Stimulated activated CD8-positive, alpha-beta memory T cell treated with anti-CD3 and anti-CD28 coated beads, Interleukin-4, amount 100 ng/mL, for 4 hours (primary cell): ENCODE measurements at places on chromosomes 16 and 17.

- DNase-seq = no peak
Observed at GRCh38 chr17:78861229-78861628, 20.6 kb upstream of the USP36 start.

- no peak for DNase-seq
Observed at GRCh38 chr17:68963958-68964357, 8.8 kb upstream of the ABCA8 start.

- DNase-seq = no peak
Observed at GRCh38 chr16:81096715-81097208, 567 bp upstream of the GCSH start.

GRCh38 chr17:65311261-65311660 lies 174.1 kb downstream of the RGS9 start:
- no peak for DNase-seq

GRCh38 chr16:68300734-68301459 lies 9.8 kb downstream of the SLC7A6OS start:
- DNase-seq = no peak

DNA sequence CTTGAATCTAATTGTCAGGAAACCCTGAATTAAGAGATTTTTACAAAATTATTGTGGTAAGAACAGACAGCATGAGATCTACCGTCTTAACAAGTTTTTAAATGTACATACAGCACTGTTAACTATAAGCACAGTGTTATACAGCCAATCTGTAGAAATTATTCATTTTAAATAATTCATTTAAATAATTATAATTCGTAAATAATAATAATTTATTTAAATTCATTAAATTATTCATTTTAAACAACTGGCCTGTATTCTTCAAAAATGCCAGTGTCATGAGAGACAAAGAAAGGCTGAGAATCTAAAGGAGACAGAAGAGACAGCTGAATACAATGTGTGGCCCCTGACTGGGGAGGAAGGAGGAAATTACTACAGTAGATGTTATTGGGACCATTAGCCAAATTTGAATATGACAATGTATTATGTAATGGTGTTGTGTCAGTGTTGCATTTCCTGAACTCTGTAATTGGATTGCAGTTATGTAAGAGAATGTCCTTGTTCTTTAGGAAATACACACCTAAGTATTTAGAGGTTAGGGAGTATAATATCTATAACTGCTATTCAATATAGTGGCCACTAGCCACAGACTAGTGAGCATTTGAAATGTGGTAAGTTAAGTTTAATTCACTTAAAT lies 2.3 kb downstream of the RSAD1 start:
- no peak for DNase-seq

DNA sequence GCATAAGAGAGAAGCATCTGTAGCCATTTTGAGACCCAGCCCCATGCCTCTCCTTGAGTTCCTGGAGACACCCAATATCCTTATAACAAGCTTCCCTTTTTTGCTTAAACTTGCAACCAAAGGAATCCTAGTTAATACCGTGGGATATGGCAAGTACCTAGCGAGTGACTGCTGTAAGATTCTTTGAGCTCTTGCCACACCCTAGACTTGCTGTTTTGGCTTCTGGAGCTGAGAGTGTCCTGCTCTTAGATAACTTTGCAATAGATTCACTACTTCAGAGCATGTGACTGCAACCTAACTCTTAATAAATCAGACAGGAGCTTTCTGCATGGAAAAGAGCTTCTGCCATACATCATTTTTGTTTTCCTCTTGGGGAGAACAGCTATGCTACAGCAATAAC lies 58.3 kb downstream of the AKAP1 start:
- DNase-seq = no peak

DNA sequence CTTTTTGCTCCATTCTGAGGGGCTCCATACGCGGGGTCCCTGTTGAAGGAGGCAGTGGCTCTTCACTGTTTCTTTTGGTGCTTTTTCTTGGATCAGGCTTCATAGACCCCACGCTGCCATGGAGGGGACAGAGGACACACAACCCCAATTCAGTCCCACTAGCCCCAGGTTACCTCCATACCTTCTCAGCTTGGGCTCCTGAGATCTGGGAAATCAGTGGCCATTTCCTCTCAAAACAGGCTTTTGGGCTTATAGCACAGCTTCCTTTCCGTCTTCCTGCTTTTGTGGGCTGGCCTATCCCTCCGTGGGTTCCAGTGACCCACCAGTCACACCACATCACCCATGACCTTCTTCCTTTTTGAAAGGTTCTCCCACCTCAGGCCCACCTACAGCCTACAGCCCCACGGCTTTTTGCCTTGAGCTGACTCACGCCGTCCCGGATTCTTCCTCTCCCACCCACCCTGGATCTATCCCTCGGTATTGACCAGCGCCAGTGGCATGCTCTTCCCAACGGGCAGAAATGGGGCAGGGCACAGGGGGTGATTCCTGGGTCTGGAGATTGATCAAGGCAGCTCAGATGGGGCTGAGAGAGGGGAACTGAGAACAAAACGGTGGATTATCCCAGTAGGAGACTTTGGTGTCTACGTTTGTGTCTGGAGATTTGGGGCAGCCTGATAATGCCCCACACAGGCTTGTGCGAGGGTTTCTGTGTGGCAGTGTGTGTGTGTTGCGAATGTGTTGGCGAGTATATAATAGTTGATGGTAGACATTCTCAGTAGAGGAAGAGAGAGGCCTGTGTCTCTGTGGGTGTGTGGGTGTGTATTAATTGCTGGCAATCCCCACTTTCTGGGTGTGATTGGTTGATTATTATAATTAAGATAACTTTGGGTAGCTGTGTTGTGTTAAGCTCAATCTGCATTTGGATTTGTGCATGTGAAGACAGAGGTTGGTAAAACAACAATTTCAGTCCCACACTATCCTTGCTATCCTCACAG lies 3.8 kb downstream of the TBX21 start:
- DNase-seq = no peak

DNA sequence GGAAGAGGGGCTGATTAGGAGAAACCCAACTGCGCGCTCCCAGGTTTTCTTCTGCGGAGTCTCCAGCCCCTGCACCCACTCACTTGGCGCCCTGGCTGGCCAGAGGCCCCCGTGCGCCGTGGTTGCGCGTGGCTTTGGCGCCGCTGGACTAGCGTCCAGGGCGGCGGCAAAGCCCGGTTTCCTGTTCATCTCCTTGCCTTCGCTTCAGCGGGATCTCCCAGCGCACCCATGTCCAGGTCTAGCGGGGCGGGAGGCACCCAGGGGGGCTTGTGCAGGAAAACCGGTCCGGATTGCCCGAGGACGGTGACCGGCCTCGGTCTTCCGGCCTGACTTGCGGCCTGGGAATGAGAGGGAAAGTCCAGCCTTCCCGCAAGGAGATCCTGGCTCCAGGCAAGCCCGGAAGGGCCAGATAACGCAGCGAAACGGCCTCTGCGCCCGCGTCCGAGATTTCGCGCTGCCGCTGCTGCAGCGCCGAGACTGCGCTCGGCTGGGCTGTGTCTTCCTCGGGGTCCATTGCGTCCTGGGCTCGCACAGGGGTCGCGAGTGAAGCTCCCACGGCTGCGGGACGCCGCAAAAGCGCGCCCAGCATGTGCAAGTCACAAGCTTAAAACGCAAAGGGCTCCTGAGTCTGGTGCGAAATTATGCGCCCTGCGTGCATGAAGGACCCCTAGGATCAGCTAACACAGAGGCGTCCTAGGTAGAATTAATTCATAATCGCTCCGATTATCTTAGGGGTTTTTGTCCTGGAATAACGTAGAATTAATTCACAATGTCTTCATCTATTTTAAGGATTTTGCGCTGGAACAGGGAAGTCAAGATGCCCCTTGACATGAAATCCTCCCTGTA lies 5.7 kb downstream of the FOXF1 start:
- no peak for DNase-seq

GRCh38 chr17:6061290-6061689 lies 8.9 kb upstream of the WSCD1 start:
- DNase-seq = no peak

GRCh38 chr17:59277031-59277430 lies 54.4 kb upstream of the YPEL2 start:
- no peak for DNase-seq

- DNase-seq = no peak
Observed at GRCh38 chr16:6836766-6837165, 495.9 kb upstream of the RBFOX1 start.

DNA sequence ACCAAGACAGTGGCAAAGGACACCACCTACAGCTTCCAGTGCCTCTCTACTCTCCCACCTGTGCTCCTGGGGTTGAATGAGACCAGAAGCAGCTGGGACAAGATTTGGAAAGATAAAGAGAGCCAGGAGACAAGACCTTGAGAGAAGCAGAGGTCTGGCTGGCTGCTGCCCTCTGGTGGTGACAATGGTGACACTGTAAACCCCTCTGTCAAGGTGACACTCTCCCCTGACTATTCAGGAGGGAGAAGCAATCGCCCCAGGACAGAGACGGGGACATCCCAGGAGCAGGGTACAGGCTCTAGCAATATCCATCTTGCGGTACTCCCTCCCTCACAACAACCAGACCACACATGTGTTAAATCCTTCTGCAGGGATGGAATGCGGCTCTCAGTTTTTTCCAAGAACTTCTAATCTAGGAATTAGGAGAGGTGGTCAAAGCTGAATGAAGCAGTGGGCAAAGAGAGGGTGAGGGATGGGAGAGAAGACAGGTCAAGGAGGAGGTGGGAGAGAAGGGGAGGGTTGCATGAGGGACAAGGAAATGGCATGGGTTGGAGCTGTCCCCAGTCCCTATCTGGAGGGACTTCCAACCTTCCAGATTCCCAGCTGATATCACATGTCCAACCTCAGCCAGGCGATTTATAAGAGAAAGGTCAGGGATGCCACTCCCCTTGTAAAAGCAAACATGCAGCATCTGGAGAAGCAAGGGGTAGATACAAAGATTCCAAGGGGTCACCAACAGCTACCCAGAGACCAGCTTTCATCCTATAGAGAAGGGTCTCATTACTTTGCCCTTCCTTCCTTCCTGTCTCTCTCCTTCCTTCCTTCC lies 2.9 kb downstream of the PHOSPHO1 start:
- peak; percentile 57 for DNase-seq

DNA sequence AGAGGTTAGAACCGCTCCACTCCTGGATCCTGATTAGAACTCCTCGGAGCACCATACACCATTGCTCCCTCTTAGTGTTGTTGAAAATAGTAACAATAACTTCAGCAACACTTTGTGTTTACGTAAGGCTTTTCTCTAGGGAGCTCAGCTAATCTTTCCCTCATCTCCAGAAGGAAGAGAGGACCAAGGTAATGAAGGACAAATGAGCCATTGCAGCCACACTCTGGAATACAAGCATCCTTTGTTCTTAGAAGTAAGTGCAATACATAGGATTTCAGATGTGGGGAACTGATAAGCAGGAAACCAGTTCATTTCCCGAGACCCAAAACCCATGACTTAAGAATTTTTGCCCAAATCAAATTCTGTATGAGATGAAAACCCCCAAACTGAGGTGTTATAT lies 22.9 kb upstream of the ZNF652 start:
- no peak for DNase-seq

DNA sequence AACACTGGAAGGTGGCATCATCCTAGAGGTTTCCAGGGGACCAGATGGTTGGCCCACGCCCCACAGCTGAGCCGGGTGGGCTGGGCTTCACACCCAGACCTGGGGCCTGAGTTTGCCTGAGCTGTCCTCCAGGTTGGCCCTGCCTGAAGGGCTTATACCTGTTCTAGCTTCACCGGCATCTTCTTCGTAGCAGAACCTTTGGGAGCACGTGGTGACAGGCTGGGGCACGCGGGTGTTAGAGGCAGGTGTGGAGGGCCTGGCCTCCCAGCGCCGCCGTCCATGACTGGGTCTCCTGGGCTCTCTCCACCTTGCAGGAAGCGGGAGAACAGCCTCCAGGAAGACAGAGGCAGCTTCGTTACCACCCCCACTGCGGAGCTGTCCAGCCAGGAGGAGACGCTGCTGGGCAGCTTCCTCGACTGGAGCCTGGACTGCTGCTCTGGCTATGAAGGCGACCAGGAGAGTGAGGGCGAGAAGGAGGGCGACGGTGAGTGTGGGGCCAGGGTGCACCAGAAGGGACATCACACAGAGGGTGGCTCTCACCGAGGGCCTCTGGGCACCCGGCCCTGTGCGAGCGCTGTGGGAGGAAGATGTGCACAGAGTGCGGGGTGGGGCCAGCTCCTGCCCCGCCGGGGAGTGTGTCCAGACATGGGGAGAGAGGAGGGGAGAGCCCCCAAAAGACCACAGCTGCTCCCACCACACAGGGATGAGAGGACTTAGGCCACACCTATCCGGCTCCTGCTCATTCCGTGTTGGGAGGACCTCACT lies 4.6 kb upstream of the TEDC2 start:
- DNase-seq = no peak

DNA sequence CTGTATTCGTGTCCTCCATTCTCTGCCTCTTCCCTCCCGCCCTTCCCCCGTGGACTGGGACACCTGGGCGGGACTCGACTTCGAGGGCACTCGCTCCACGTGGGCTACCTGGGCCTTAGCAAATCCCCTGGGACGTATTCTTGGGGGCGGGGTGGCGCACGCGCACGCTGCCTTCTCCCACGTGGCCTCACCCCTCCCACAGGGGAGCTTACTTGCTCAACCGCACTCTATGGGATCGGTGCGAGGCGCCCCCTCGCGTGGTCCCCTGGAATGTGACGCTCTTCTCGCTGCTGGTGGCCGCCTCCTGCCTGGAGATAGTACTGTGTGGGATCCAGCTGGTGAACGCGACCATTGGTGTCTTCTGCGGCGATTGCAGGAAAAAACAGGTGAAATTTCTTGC lies 3.5 kb downstream of the VMO1 start:
- no peak for DNase-seq

- DNase-seq = no peak
Observed at GRCh38 chr17:28335959-28336871, 654 bp downstream of the TNFAIP1 start.

- DNase-seq = no peak
Observed at GRCh38 chr16:78762222-78762621, 662.8 kb downstream of the WWOX start.

GRCh38 chr17:37802712-37803416 lies 58.0 kb upstream of the HNF1B start:
- DNase-seq = no peak

GRCh38 chr17:12547831-12548230 lies 117.9 kb upstream of the MYOCD start:
- DNase-seq = no peak

DNA sequence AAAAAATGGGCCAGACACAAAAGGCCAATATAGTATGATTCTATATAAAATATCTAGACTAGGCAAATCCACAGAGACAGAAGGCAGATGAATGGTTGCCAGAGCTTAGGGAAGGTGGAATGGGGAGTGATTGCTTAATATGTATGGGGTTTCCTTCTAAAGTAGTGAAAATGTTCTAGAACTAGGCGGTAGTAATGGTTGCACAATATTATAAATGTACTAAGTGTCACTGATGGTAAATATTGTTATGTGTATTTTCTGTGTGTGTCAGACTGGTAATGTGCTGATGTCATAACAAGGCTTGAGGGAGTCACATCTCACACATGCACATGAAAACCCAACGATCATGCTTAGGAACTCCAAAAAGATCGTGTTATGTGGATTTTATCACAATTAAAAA lies 106.9 kb upstream of the SIAH1 start:
- no peak for DNase-seq

GRCh38 chr17:50953831-50954601 lies 87.9 kb upstream of the TOB1 start:
- DNase-seq = no peak

GRCh38 chr17:81914103-81914850 lies 3.1 kb upstream of the PCYT2 start:
- no peak for DNase-seq

GRCh38 chr16:53090286-53090590 lies 35.4 kb downstream of the CHD9 start:
- no peak for DNase-seq

- DNase-seq = no peak
Observed at GRCh38 chr16:81335669-81336068, 20.9 kb downstream of the GAN start.

GRCh38 chr16:85541181-85541580 lies 71.9 kb upstream of the GSE1 start:
- no peak for DNase-seq
